ENCODE measurements at places on chromosomes 11 and 22. TPM values are rescaled to one million over a fixed set of nuclear protein-coding genes. Genes with fewer than 3 reads are reported as not detected.

Gene SSTR3
- total RNA-seq: not detected

Gene OR8D1
- not detected for total RNA-seq

Gene MRGPRX1
- total RNA-seq: not detected

Gene AMOTL1
- total RNA-seq: 31.0 TPM

Gene SLC29A2
- 30.7 TPM for total RNA-seq
